ENCODE measurements at places on chromosomes 7 and 10. TPM values are rescaled to one million over a fixed set of nuclear protein-coding genes. Genes with fewer than 3 reads are reported as not detected.
A peak's percentile ranks its signal among the peaks of the same experiment; 100 is the strongest.

The CCDC136 gene
- 2.8 TPM for total RNA-seq

DNA sequence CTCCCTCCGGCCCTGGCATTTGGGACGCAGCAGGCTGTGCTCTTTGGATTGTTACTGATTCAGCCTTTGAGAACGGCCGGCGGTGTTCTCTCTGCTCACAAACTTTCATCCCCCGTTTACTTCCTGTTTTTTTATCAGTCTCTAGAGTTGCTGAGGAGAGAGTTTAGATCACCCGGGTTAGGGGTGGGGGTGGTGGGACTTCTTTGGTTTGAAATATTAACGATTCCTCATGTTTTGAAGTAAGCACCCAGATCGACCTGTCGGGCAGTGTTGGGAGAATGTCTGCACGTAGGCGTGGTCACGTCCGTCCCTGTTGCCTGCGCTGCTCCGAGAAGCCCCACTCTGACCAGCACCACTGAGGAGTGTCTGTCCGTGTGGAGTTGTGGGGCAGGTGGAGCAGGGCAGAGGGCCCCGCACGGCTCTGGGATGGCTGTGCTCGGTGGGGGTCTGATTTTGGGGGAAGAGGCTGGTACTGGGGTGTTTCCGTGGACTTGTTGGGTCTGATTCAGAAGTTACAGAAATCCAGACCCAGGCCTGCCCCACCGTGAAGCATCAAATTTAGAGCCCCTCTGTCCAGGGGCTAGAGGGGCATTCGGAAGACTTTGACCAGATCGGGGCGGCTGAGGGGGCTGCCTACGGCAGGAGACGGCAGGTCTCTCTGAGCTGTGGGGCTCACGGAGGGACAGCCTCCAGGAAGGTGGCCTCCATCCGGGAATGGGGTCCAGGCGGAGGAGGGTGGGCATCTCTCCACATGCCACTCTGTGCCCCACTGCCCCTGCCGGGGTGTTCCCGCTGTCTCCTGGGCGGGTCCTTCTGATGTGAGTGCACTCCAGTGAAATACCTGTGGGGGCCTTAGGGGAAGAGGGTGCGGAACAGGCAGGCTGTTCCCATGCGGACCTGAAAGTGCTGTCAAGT is 7.4 kb downstream of the INPP5A start:
- DNase-seq: no peak

DNA sequence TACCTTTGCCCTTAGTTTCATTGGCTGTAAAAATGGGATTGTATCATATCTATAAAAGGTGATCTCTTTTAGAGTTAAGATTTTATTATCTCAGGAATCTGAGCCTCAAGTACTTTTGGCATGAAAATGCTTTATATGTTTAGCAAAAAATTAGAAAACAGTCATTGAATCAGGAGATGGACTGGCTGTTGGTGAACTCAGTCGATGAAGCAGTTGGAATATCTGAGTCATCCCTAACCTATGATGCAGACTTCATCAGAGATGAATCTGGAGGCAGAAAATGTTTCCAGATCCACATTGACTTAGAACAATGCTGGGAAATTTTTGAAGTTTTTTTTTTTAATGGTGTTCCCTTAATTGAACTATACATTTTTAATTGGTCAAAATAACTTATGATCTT is 228.5 kb downstream of the SLC25A13 start:
- DNase-seq: peak; percentile 62

The ARHGEF5 gene
- 1.4 TPM for total RNA-seq

All from RPMI7951 (cell line).